ENCODE measurements at places on chromosomes 16 and 17.

DNA sequence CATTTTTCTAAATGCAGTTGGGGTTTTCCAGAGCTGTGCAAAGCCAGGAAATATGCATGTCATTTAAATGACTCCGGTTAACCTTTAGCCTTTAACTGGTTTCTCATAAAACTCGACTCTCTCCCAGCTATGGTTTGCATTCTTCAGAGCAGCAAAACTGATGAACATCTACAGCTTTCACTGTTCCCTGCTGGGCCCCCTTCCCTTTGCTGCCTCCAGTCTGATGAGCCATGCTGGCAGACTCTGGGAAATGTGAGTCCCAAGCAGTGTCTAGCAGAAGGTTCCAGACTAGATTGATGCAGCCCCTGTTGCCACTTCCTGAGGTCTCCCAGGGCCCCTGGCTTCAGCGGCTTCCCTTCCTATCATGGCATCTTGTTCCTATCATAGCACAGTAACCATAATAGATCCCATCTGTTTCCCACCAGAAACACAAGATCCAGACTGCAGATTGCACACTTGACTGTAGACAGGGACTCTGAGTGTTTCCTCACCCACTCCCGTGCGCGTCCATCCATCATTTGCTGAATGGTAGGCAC is 135.4 kb downstream of the CLEC16A start:
- no peak for DNase-seq

GRCh38 chr17:41360296-41360995 is 9.2 kb downstream of the KRT33B start:
- DNase-seq, result peak; percentile 83

DNA sequence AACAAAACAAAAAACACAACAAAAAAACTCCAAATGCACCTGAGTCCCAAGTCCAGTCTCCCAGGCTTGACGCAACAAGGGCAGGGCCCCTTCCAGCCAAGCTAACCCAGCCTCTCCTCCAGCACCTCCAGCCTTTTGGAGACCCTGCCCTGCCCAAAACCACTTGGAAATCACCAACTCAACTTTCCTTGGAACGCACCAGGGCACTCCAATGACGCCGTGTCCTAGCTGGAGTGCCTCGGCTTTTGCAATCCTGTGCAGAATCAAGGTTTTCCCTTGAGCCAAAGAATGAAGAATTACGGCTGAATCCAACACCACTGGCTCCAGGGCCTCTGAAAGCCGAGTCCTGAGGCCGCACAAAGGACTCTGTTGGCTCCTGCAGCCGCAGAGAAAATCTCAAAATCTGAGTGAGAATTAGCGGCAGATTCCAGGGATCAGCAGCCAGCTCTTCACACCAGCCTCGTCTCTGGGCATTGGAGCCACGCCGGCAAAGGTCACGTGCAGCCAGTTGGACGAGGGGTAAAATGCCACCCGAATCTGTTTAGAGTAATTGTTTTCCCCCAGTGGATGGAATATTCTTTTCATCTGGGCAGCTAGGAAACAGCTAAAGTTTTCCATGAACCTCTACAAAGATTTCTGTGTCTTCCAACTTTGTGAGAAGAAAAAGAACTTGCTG is 9.7 kb upstream of the BAIAP2 start:
- DNase-seq, result no peak

DNA sequence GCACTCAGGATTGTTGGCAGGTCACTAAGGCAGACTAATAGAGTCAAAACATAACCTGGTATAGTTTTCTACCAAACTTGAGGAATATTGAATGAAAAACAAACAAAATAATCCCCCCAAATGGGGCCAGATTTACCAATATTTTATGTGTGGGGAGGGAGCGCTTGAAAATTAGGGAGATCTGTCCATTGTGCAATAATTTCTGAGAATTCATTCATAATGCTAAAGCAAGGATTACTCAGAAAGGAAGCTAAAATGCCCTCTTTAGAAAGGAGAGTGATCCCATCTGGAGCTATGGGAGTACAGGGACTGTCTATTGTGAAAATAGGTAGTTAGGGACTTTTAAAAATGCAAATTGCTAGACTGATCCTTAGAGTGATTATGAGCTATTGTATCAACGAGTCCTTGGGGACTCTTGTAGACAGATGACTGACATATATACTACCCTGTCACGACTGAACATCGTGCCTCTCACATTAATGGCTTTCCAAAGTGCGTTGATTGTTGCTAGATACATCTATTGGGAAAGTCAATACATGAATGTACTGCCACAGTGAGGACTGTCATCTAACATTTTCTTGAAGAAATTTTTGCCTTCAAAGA is 193.6 kb downstream of the AATF start:
- no peak for DNase-seq

DNA sequence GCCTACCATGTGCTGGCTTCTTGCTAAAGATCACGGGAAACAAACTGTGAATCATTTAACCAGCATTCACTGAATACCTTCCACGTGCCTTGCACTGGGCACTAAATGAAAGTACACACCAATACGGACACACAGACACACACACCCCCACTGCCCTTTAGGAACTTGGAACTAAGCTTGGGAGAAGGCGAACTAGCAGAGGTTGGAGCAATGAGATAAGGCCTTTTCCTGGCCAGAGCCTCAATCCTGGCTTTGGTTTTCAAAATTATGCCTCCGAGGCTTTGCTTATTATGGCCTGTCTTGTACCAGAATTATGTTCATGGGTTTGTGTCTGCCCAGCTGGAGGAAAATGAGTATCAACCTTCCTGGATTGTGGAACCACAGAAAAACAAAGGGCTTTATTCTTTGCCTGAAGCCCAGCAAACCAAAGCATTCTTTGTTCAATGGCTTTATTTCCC is 32.3 kb downstream of the CPPED1 start:
- DNase-seq, result no peak

DNA sequence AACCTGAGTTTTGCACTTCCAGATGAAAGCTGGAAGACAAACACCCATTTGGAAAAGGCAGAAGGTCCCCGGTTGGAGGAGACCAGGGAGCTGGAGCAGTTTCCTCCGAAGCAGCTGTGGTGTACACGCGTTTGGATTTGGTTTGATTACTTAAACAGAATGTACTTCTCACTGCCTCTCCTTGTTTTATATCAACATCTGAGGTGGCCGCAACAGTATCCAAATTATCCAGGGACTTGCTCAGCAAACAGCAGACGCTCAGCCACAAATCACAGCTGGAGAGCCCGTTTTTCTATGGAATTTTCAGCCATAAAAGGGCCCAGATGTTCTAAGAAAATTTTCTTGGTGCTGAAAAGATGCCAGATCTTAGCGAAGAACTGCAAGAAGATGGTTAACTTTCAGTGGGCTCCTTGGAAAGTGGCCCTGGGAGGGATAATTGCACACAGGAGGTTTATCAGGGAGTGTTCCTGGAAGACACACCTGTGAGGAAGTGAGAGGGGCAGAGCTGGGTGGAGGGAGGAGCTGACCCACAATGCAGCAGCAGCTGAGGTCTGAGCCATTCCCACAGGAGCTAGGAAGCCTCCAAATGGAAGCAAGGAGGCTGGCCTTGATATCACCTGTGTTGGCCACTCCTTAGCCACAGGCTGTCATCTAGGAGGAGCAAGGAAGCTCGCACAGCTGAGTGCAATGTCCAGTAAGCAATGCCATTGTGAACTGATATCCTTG is 28.9 kb upstream of the CDH5 start:
- DNase-seq, result no peak

- no peak for DNase-seq
Observed at GRCh38 chr16:80417706-80418271, 123.0 kb upstream of the DYNLRB2 start.

- no peak for DNase-seq
Observed at GRCh38 chr16:50862818-50863643, 121.1 kb downstream of the CYLD start.

- DNase-seq, result peak; percentile 81
Observed at GRCh38 chr16:67667817-67668494, 1.3 kb downstream of the C16orf86 start.

- DNase-seq, result no peak
Observed at GRCh38 chr17:56754523-56755208, 79.1 kb downstream of the C17orf67 start.

- DNase-seq, result no peak
Observed at GRCh38 chr16:88939972-88940861, 36.8 kb downstream of the CBFA2T3 start.

GRCh38 chr17:30476726-30477082 is 504 bp upstream of the GOSR1 start:
- no peak for DNase-seq

- DNase-seq, result no peak
Observed at GRCh38 chr16:86259499-86259898, 250.8 kb upstream of the FOXF1 start.

DNA sequence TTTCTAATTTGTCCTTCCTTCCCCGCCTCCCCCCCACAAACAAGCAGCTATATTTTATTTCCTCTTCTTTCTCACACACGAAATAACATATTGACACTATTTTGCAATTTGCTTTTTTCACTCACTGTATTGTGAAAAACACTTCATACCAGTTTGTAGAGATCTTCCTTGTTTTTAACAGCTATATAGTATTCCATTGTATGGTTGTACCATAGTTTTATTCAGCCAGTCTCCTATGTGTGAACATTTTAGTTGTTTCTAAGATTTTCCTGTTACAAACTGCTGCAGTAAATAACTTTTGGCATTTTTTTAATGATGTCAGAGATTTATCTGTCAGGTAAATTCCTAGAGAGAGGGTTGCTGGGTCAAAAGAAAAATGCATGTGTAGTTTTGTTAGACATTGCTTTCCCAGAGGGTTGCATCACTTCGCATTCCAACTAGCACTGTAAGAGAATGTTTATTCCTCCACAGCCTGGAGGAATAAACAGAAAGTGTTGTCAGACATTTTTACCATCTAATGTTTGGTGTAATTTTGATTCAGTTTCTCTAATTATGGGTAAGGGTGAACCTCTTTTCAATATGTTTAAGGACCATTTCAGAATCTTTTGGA is 101.2 kb downstream of the MRTFB start:
- no peak for DNase-seq

Measured in HS-27A (cell line).